ENCODE measurements at places on chromosomes 7 and 10.

DNA sequence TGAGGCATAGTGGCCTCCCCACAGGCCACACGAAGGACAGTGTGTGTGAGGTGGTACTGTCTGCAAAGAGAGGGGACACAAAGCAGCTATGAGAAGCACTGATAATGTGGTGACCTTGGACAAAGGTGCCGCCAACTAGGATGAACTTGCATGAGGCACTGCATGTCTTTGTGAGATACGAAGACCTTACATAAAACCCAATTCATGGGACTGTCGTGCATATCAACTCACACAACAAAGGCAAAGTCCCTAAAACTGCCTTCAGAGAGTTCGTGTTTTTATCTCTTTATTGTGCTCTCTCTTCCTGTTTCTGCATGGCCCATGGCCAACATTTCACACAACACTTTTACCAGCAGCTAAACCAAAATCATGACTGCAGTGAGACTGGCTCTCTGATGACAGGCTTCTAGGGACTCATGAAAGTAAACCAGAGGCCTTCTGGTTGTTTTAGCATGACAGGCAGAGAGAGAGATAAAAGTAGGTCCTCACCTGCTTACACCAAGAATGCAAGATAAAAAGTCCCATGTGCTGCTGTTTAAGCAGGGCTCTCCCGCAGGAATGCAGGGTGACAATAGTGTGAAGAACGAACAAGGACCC is 347.8 kb downstream of the ELMO1 start:
- no peak for DNase-seq

GRCh38 chr10:11339660-11340059 is 271.8 kb downstream of the USP6NL start:
- DNase-seq, result no peak

- no peak for DNase-seq
These were observed 1.1 kb upstream of the PPP1R9A start for GRCh38 chr7:94906065-94906851.

GRCh38 chr7:149865437-149865836 is 8.3 kb upstream of the ATP6V0E2 start:
- DNase-seq, result peak; percentile 47

- no peak for DNase-seq
These were observed 111.4 kb upstream of the CACUL1 start for GRCh38 chr10:118865998-118866693.

- DNase-seq, result peak; percentile 16
These were observed 11.5 kb upstream of the PLAU start for GRCh38 chr10:73899423-73899822.

DNA sequence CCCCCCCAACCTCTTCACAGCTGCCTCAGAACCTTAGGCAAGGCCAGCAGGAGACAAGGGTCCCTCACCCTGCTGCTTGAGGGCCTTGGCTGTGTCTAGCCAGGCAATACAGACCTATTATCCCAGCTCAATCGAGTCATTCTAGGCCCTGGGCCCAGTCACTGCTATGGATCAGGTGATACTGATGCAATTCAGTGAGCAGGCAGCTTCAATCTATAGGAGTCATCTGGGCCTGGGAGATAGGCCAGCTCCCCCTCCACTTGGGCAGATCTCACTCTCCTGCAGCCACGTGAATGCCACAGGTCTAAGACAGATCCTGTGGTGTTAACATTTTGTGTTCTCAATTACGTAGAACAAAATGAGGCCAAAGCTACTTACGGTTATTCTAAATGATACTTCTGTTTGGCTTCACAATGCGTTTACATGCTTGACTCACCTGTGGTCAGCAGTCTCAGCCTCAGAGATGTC is 68.0 kb upstream of the LRRC4 start:
- DNase-seq, result no peak

DNA sequence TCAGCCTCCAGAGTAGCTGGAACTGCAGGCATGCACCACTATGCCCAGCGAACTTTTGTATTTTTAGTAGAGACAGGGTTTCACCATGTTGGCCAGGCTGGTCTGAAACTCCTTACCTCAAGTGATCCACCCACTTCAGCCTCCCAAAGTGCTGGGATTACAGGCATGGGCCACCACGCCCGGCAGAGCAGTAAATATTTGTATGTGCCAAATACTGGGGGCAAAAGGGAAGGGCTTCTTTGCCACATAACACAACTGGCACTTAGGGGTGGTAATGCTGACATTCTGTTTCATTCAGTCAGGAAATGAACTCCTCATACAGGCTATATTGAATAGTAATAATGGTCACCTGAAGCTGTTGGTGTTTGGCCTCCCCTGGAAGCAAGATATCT is 41.6 kb downstream of the ACSM6 start:
- DNase-seq, result no peak

DNA sequence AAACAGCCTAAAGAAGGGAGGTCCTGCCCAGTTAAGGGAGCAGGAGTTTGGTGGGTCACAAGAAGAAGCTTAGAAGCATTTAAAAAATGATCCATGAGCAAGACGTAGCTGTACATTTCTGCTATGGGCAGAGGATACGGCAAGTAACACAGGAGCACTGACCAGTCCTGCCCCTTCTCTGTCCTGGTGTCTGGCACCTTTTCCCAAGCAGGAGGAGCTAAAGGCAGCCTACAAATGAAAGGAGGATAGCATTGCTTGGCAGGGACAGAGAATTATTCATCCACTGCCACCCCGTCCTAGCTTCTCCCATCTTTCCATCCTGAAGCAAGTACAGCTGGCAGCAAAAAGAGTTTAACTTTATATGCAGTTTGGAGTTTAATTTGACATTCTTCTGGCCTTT is 1077.6 kb downstream of the TYW1 start:
- DNase-seq, result no peak

DNA sequence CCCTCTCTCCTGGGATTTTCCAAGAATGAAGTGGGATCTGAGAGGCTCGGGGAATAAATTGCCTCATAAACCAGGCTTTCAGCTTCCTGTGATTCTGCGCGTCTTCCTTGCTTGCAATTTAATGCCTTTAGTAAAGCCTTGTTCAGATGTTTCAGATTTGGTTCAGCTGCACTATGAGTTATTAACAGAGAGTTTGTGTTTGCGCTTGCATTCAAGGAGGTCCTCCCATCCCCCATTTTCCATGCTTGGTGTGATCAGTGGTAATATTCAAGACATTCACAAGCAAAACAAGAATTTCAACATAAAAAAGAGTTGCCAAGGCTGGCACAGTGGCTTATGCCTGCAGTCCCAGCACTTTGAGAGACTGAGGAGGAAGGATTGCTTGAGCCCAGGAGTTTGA is 1068.9 kb downstream of the TYW1 start:
- DNase-seq, result no peak

DNA sequence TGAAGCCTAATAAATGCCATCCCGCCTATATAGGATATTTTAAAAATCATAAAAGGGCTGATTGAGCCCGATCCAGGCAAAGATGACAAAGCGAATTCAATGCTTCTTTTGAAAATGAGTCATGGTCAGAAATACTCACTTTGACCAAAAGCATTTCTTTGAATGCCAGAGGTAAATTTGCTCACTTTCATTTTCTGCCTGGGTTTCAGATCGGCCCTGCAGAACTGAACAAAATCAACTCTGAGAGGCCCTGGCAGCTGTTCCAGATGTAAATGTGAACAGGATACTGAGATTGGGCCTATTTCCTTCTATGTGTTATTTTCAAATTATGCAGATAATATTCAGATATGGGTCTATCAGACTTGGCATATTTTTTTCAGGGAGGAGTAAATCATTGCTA is 114.8 kb upstream of the ARID5B start:
- DNase-seq, result no peak

DNA sequence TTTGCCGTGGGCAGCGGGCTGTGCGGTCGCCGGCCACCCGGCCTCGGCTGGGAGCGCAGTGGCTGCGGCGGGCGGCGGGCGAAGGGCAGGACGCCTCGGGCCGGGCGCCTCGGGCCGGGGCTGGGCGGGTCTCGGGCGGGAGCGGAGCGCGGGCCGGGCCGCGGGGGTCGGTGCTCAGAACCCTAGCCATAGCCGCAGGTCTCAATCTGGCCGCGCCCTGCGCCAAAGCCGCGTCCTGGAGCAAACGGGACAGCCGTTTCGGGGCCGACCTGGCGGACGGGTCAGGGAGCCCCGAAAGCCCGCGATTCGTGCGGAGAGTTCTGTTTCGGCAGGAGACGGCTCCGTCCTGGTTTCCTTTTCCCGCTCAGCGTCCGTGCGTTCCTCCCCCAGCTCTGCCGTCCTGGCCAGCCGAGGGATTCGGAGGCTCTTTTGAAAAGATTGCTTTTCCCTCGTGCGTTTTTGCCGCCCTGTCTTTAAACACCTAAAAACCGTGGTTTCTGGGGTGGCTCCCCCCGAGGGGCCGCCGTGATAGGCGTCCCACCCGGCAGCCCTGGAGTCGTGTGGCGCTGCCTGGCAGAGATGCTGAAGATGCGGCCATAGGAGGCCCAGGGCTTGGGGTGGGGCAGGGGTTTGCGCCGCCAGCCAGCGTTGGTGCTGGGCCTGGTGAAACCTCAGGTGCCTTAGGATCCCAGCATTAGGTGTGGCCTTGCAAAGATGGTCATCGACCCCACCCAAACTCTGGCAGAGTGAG is 727 bp downstream of the RET start:
- DNase-seq, result no peak

- DNase-seq, result no peak
These were observed 7.7 kb downstream of the CLCN1 start for GRCh38 chr7:143323653-143324052.

GRCh38 chr7:3949242-3949640 is 648.2 kb downstream of the SDK1 start:
- DNase-seq, result no peak

DNA sequence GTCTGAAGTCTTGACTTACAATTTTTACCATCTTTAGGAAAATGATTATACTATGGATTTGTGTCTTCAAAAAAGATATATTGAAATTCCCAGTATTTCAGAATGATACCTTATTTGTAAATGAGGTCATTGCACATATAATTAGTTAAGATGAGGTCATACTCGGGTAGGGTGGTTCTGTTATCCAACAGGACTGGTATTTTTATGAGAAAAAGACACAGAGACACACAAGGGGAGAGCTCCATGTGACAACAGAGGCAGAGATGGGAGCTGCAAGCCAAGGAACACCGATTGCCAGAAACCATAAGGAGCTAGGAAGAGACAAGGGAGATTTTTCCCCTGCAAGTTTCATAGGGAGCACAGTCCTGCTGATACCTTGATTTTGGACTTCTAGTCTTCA is 356.9 kb downstream of the ARL4A start:
- DNase-seq, result no peak

GRCh38 chr7:23277359-23277989 is 21.7 kb upstream of the MALSU1 start:
- DNase-seq, result peak; percentile 84

DNA sequence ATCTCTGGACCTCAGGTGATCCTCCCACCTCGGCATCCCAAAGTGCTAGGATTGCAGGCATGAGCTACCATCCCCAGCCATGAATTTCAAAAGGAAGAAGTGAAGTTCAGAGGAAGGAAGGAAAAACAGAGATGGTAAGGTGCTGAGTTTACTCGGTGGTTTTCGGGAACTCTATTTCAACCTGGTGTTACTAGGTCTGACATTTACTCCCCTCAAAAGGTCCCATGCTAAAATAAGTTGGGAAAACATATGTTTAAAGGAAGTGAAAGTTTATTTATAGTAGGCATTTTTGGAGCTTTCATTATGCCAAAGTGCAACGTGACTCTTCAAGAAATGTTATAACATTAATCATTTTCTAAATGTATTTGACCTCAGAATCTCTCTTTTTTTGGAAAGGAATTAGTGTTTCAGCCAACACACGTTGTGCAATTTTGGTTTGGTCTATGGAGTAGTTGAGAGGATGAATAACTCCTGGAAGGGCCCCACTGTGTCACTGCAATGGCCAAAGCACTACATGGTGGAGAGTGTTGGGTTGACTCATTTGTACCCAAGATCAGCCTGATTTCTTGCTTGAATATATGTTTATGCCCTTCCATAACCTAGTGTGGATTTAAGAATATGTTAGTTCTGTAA is 114.7 kb upstream of the FAM171A1 start:
- DNase-seq, result no peak

DNA sequence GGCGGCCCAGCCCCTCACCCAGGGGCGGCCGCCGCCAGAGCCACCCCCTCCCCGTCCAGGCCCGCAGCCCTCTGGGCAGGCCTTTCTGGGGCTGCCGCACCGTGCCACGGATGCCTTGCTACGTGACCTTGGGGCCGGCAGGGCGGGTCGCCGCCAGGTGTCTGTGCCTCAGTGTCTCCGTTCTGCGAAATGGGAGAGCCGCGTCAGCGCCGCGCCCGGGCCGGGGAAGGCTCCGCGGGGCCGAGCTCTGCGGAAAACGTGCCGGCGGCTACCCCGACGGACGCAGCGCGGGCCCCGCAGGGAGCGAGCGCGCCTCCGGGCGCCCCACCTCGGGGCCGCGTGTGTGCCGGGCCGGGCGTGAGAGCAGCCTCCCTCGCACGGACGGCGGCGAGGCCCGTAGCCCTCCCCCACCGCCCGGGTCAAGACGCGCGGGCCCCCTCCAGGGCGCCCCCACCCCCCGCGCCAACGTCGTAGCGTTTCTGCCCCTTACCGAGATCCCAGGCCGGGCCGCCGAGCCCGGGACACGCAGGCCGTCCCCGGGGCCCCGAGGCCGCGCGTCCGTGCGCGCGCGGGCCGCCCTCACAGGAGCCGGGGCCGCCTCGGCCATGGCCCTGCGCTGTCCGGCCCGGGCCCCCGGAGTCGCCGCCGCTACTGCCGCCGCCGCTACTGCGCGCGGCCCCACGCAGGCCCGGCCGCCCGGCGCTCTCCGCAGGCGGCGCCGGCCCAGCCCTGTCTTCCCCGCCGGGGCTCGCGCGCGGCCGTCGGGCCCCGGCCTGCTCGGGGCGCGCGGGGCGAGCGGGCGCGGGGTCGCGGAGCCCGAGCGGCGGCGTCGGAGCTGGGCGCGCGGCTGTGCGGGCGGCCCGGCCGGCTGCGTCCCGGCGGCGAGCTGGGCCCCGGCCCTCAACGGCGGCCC is 1.1 kb downstream of the ZNF777 start:
- DNase-seq, result no peak

DNA sequence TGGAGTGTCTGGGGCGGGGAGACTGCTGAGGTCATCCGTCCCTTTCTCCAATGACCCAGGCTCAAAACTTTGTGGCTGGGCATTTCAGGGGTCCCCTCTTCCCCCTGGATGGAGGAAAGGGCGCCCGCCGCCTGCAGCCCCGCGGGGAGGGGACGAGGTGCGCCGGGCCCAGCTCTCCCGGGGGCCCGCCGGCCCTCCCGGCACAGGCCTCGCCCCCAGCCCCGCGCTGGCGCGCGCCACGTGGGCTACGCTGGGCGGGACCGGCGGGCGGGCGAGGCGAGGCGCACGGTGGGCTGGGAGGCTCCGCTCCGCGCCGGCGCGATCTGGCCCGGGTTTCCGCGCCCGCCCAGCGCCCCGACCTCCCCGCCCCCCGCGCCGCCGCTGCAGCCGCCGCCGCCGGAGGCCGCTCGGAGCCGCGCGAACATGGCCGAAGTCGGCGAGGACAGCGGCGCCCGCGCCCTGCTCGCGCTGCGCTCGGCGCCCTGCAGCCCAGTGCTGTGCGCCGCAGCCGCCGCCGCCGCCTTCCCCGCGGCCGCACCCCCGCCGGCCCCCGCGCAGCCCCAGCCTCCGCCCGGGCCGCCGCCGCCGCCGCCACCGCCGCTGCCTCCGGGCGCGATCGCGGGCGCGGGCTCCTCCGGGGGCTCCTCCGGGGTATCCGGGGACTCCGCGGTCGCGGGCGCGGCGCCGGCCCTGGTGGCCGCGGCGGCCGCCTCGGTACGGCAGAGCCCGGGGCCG is at the start of gene FOXK1:
Gene FOXK1, plus strand, starts transcription at position 410 of the 735 bp plus-strand sequence. Its CDS starts 14 bp downstream, at position 424.
- peak; percentile 36 for DNase-seq
